ENCODE measurements at places on chromosomes 16 and 17. TPM values are rescaled to one million over a fixed set of nuclear protein-coding genes. Genes with fewer than 3 reads are reported as not detected.

The ZNF287 gene
- total RNA-seq, result 20.6 TPM

- peak; percentile 35 for DNase-seq
- H3K4me1 ChIP-seq, result peaks cover 13% of the 10 kb centered on the region
- H3K36me3 ChIP-seq, result peaks cover 77% of the 10 kb centered on the region
- no peak overlapping the region for H3K27ac ChIP-seq
- H3K4me3 ChIP-seq, result no peak overlapping the region
Measured at GRCh38 chr16:18792836-18793433, 2.8 kb upstream of the RPS15A start.

- DNase-seq, result no peak
- H3K4me1 ChIP-seq, result peaks cover 15% of the 10 kb centered on the region
- no peak overlapping the region for H3K27ac ChIP-seq
- no peaks in the 10 kb centered on the region for H3K36me3 ChIP-seq
- no peaks in the 10 kb centered on the region for H3K27me3 ChIP-seq
- peak overlapping the region; percentile 99 for H3K4me3 ChIP-seq
Measured at GRCh38 chr16:3612510-3613466, 1.4 kb upstream of the SLX4 start.

The FOXN1 gene
- not detected for total RNA-seq

The SLC5A10 gene
- not detected for total RNA-seq

The RASD1 gene
- total RNA-seq, result 59.0 TPM

DNA sequence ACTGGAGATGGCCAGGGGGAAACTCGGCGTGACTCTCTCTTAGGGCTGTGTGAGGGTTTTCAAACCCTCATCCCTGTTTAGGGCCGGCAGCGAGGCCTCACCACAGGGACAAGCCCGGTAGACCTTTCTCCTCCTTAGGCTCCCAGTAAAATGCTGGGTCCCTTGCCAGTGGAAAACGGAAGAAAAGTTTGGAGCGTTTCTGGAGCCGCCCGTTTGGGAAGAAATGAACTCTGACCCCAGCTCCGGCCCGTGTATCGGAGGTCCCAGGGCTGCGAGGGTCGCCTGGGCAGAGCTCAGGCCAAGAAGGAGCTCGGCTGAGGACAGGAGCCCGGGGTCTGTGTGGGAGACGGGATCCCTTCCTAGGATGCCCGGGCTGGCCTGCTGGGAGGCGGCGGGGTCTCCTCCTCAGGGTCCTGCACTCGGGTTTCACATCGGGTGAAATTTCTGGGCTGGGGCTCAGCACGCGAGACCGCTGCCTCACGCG, 23.2 kb downstream of the ZNF213 start:
- no peaks in the 10 kb centered on the region for H3K4me1 ChIP-seq
- H3K4me3 ChIP-seq, result peak overlapping the region; percentile 87
- H3K36me3 ChIP-seq, result no peaks in the 10 kb centered on the region
- H3K27me3 ChIP-seq, result no peaks in the 10 kb centered on the region

GRCh38 chr17:27776882-27777624, 23.3 kb downstream of the NOS2 start:
- 0 out of 2 replicates have a peak, but pooled peaks cover 8% of the 10 kb centered on the region for H3K4me1 ChIP-seq
- peaks cover 28% of the 10 kb centered on the region for H3K27me3 ChIP-seq
- H3K27ac ChIP-seq, result no peak overlapping the region
- peak; percentile 33 for DNase-seq

DNA sequence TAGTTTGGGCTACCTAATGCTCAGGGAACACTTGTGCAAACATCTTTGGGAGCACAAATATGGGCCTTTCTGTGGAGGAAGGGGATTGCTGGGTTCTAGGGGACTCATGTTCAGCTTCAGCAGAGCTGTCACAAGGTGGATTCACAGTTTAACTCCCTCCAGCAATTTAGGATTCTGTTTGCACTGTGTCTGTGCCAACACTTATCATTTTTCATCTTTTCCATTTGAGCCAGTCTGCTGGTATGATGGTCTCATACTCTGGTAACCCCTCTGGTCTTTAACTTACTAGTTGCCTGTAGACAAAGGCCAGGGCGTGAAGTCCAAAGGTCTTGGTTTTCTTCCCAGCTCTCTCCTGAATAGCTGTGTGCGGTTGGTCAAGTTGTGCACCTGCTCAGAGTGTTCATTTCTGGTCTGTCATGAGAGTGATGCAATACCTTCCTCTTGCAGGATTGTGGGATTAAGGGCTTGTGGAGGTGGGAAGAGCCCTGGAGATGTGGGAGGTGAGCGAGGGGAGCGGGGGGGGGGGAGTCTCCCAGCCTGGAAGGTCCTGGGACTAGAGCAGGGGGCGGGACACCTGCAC, 152.6 kb downstream of the CMIP start:
- H3K36me3 ChIP-seq, result peaks cover 5% of the 10 kb centered on the region
- no peak overlapping the region for H3K4me3 ChIP-seq
- DNase-seq, result no peak
- H3K4me1 ChIP-seq, result peaks cover 43% of the 10 kb centered on the region
- H3K27ac ChIP-seq, result no peak overlapping the region
- H3K27me3 ChIP-seq, result no peaks in the 10 kb centered on the region

The FBXL16 gene
- 7.5 TPM for total RNA-seq

- no peaks in the 10 kb centered on the region for H3K27me3 ChIP-seq
- H3K4me3 ChIP-seq, result peak overlapping the region; percentile 71
- H3K27ac ChIP-seq, result peak overlapping the region; percentile 94
Measured at GRCh38 chr16:4679156-4679849, 14.1 kb upstream of the NUDT16L1 start.

DNA sequence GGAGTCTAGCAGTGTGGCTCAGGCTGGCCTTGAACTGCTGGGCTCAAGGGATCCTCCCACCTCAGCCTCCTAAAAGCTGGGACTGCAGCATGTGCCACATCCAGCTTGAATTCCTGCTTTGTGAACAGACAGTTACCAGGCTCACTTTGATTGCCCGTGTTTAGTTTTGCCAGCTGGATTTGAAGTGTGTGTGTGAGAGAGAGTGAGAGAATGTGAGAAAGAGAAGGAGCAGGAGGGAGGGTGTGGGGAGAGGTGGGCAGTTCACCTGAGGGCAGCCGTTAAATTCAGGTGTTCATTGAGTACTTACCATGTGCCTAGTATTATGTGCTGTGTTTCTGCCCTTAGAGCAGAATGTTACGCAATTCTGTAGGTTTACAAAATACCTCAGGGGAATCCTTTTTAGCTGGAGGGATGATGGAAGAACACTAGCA, 4.7 kb downstream of the DUSP14 start:
- peaks cover 32% of the 10 kb centered on the region for H3K4me1 ChIP-seq
- H3K36me3 ChIP-seq, result no peaks in the 10 kb centered on the region
- no peak overlapping the region for H3K4me3 ChIP-seq

- H3K27ac ChIP-seq, result no peak overlapping the region
- DNase-seq, result no peak
- no peaks in the 10 kb centered on the region for H3K36me3 ChIP-seq
- H3K4me3 ChIP-seq, result no peak overlapping the region
- H3K4me1 ChIP-seq, result no peaks in the 10 kb centered on the region
Measured at GRCh38 chr16:87361916-87362619, 21.5 kb downstream of the FBXO31 start.

DNA sequence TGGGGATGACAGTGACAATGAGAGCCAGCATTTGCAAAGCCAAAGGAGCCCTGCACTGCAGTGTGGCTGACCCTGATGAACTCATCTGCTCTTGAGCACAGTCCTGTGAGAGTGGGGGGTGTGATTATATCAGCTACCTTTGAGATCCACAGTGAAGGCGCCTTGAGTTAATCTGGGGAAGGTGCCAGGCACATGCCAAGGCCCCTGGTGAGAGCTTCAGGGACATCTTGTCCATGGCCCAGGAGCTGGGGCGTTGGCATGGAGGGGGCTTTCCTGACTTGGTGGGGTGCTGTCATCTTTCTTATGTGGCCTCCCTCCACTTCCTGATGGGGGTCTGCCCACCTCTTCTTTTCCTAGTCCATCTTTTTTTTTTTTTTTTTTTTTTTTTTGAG, 86.5 kb downstream of the SNX29 start:
- no peak for DNase-seq
- no peaks in the 10 kb centered on the region for H3K27me3 ChIP-seq
- peak overlapping the region; percentile 54 for H3K27ac ChIP-seq
- no peak overlapping the region for H3K4me3 ChIP-seq

DNA sequence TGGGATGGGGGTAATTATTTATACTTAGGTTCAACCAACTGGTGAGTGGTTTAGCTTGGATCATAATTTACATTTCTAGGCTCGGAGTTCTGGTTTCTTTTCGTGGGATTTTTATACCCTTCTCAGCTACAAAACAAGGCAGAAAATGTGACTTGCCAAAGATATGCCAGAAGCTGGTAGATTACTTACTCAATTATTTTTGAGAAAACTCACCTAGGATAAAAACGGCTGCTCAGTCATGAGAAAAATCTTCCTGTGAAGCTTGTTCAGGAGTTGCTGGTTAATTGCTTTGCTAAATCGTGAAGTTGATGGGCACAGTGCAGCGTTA, 1.1 kb downstream of the NDEL1 start:
- no peaks in the 10 kb centered on the region for H3K4me1 ChIP-seq
- H3K27ac ChIP-seq, result no peak overlapping the region
- peak overlapping the region; percentile 91 for H3K4me3 ChIP-seq
- no peaks in the 10 kb centered on the region for H3K27me3 ChIP-seq
- H3K36me3 ChIP-seq, result peaks cover 5% of the 10 kb centered on the region

The HBZ gene
- total RNA-seq, result not detected

- no peaks in the 10 kb centered on the region for H3K36me3 ChIP-seq
- no peaks in the 10 kb centered on the region for H3K27me3 ChIP-seq
- no peak overlapping the region for H3K27ac ChIP-seq
- H3K4me1 ChIP-seq, result no peaks in the 10 kb centered on the region
- no peak overlapping the region for H3K4me3 ChIP-seq
- no peak for DNase-seq
Measured at GRCh38 chr17:33451221-33451620, 158.1 kb upstream of the ASIC2 start.

- peak; percentile 44 for DNase-seq
- H3K4me1 ChIP-seq, result peaks cover 30% of the 10 kb centered on the region
- no peaks in the 10 kb centered on the region for H3K27me3 ChIP-seq
- peaks cover 49% of the 10 kb centered on the region for H3K36me3 ChIP-seq
Measured at GRCh38 chr17:76735006-76735405, 2.1 kb downstream of the SRSF2 start.

DNA sequence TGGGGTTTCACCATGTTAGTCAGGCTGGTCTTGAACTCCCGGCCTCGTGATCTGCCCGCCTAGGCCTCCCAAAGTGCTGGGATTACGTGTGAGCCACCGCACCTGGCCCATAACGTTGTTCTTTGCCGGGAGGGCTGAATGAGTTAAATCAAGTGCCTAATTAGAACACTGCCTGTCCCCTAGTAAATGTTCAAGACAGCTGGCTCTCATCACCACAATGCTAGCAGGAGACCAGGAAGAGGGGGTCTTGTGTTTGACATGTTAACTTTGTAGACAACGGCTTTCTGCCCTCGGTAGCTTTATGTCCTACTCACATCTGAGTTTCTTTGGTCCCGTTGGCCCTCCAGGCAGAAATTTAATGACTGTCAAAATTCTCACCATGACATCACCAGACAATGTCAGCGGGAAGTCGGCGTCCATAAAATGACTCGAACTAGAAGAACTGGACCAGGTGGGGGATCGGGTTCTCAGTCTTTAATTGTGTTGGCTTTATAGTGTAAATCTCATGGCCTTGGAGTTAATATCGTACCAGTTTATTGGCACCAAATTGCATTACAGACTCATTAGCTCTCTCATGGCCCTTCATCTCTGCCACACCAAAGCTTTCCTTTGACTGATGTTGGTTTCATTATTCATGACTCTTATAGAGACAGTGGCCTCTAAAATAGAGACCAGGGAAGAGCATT, 11.4 kb upstream of the ITPRIPL2 start:
- no peaks in the 10 kb centered on the region for H3K27me3 ChIP-seq
- no peak overlapping the region for H3K4me3 ChIP-seq
- H3K27ac ChIP-seq, result peak overlapping the region; percentile 26
- DNase-seq, result peak; percentile 53

DNA sequence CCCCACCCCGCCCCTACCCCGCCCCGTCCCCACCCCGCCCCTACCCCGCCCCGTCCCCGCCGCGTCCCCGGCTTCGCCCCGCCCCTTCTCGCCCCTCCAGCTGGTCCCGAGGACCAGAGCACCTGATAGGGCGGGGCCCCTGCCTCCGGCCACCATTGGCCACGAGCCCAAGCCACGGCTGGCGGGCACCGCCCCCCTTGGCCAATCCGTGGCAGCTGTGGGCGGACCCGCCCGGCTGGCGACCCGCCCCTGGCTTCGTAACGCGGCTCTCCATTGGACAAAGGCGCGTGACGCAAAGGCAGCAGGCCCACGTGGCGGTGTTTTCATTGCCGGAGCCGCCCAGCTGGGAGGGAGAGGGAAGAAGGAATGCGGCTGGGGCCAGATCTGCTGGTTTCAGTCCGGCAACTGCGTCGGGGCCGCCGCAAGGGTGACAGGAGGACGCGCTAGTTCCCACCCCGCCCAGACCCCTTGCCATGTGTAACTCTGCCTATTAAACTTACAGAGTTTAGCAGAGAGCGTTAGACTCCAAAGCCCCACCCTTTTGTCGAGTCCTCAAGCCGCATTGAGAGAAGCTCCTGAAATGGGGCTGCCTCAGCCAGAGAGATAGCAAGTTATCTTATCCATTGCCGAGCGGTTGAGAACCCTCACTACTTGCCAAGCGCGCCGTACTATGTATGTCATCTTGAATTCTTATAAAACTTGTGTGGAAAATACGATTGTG, 403 bp upstream of the WIPI1 start:
- H3K27ac ChIP-seq, result no peak overlapping the region
- peak; percentile 100 for DNase-seq
- no peaks in the 10 kb centered on the region for H3K36me3 ChIP-seq
- H3K27me3 ChIP-seq, result no peaks in the 10 kb centered on the region
- H3K4me3 ChIP-seq, result peak overlapping the region; percentile 65

The GALR2 gene
- 0.69 TPM for total RNA-seq

- no peaks in the 10 kb centered on the region for H3K36me3 ChIP-seq
- H3K27me3 ChIP-seq, result peaks cover 7% of the 10 kb centered on the region
Measured at GRCh38 chr17:81527591-81528383, at the start of gene FSCN2. TSS of gene FSCN2 (plus strand) at chr17:81528377. CDS start at chr17:81528532, 155 bp downstream.

The MMP15 gene
- 9.4 TPM for total RNA-seq

- no peak overlapping the region for H3K27ac ChIP-seq
- no peaks in the 10 kb centered on the region for H3K4me1 ChIP-seq
- no peaks in the 10 kb centered on the region for H3K27me3 ChIP-seq
- no peaks in the 10 kb centered on the region for H3K36me3 ChIP-seq
Measured at GRCh38 chr16:65816556-65816955, 549.9 kb upstream of the CDH5 start.

- no peak for DNase-seq
- no peaks in the 10 kb centered on the region for H3K36me3 ChIP-seq
- no peak overlapping the region for H3K4me3 ChIP-seq
- H3K4me1 ChIP-seq, result peaks cover 26% of the 10 kb centered on the region
Measured at GRCh38 chr16:3872216-3872895, 8.2 kb downstream of the CREBBP start.

- H3K27me3 ChIP-seq, result no peaks in the 10 kb centered on the region
- no peaks in the 10 kb centered on the region for H3K4me1 ChIP-seq
- no peak overlapping the region for H3K4me3 ChIP-seq
- DNase-seq, result no peak
Measured at GRCh38 chr17:41186872-41187271, 2.2 kb upstream of the KRTAP4-1 start.

- H3K27me3 ChIP-seq, result peaks cover 14% of the 10 kb centered on the region
- peak; percentile 72 for DNase-seq
- H3K36me3 ChIP-seq, result no peaks in the 10 kb centered on the region
- no peak overlapping the region for H3K4me3 ChIP-seq
- H3K27ac ChIP-seq, result no peak overlapping the region
Measured at GRCh38 chr16:77584205-77584859, 138.0 kb upstream of the NUDT7 start.
